ENCODE measurements at places on chromosomes 1 and 21.

DNA sequence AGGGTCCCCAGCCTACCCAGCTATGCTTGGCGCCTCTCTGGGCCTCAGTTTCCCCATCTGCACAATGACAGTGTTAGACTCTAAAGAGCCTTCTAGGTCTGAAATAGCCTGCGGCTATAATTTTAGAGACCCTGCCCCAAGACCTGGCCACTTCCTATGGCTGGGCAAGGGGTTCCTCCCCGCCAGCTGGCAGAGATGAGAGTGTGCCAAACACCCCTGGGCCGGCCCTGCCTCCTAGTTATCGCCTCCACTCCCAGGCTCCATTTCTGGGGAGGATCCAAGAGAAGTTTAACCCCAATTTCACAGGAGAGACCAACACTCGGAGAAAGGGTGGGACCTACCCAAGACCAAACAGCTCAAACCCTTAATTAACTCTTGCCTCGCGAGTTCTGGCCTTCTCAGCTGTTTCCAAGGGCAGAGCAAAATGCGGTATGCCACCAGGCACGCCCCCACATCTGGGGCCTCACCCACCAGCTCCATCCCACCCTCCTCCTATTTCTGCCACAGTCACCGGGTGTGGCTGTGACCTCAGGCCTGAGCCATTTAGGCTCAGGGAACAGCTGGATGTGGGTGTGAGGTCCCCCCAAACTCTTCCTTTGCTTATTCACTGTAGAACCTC lies 35.7 kb downstream of the TTC39A start:
- no peak for DNase-seq

- DNase-seq = no peak
Observed at GRCh38 chr1:245197121-245197520, 42.3 kb downstream of the KIF26B start.

DNA sequence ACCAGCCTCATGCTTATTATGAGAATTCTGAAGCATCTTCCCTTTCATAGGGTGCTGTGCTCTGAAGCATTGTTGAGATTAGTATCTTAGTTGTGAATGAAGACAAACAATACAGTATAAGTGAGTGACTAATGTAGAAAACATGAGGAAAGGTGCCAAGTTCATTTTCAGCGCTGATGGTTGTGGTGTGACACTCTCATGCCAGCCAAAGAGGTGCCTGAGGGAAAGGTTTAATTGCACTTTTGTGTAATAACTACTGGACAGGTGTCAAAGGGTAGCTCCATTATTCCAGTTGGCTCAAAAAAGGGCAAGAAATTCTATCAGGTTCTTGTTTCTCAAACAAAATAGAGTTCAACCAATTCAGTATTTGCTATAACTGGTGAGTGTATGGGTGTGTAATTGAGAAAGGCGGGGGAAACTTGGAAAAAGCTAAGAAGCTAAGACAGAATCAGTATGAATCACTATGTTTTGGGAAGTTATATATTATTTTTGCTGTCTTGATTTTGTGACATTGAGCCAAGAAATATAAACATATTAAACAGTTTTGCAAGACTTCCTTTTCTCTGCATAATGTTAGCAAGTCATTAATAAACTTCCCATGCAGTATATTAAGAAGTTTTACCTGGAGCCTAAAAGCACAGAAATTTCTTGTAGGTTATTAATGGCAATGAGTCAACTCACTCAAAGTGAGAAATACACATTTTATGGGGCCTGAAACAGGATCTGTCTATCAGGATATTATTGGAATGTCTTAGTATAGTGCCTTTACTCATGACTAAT lies 31.8 kb downstream of the KCNK2 start:
- DNase-seq = no peak

DNA sequence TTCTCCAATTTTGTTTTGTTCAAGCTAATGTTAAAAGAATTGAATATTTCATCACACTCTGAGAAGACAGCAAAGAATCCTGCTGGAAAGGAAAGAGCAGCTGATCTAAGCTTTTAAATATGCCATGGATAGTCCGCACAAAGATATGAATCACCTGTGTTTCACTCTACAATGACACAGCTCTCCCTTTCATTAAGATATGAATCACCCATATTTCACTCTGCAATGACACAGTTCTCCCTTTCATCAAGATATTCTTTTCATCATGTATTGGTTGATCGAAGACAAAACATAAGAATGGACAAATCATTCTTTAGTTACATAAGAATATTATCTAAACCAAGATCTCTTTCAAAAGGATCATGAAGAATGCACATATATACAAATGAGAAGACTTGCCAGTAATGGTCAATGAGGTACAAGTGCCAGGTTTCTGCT lies 367.3 kb downstream of the SMYD3 start:
- no peak for DNase-seq

- no peak for DNase-seq
Observed at GRCh38 chr1:193479187-193479586, 292.8 kb upstream of the B3GALT2 start.

- no peak for DNase-seq
Observed at GRCh38 chr1:157363660-157364140, 188.6 kb downstream of the FCRL5 start.

DNA sequence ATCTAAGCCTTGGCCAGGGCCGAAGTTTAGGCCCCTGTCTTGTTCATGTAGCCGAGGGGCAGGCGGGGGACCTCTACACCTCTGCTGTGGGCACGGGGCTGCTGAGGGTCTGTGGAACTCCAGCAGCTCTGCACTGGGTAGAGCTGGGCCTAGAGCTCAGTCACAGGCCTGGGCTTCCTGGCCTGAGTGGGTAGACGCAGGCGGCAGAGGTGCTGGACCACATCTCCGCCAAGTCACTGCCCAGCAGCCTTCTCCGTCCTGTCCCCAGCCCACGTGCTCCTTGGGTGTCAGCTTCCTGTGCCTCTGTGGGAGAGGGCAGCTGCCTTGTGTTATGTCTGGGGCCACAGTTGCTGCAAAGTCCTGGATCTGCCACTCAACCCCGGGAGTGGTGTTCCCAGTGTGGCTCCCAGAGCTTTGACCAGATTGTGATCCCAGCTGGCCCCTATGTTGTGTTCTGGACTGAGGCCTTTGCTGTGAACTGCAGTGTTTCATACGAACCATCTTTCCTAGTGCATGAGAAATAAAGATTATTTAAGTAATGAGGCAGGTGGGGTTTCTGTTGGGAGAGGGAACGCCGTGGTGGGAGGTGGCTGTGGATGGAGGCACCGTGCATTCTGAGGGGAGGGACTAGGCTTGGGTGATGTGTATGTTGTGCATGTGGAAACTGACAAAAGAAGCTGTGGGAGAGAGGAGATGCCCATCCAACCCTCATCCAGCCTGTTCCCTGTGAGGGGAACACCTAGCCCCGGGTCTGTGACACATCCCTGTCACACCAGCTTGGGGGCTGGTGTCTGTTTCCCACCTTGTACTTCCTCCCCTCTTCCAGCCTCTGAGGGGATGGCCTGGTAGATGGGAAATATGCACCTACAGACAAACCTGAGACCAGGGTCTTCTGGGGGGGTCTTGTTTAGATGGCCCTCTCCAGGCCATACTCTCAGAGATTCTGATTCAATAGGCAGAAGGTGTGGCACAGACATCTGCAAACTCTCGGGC lies 12.2 kb downstream of the AMPD2 start:
- no peak for DNase-seq

GRCh38 chr1:88661188-88661587 lies 22.9 kb upstream of the PKN2 start:
- no peak for DNase-seq

DNA sequence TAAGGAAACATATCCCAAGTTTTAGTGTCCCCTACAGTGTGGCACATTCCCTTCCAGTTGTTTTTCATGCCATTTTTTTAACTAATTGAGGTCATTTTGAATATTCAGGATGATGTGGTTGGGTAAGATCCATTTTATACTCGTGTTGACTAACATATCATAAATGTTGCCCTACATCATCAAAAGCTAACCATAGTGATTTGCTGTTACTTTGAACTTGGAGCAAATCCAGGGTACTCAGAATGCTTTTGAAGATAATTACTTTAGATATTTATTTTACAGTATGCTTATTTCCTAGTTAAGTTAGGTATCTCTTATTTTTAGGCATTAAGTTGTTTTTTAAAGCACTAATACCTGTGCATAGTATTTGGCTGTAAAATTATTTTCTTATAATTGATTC lies 57.8 kb downstream of the DYRK1A start:
- DNase-seq = no peak

DNA sequence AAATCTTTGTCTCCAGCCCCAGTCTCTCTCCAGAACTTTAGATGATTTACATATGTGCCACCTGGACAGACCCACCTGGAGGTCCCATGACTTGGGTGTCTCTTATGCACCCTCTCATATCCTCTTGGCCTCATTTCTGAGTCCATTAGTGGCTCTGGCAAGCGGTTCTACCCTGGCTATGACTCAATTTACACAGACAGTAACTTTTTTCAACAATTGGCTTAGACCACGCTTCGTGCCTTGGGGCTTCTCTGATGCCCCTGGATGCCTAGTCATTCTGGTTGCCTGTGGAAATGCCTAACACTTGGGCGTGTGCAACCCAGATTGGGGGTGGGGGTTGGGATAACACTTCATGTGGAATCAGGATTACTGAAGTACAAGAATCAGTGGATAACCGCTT lies 57.1 kb upstream of the GADD45A start:
- DNase-seq = no peak

- DNase-seq = no peak
Observed at GRCh38 chr1:197304638-197305200, 36.7 kb downstream of the CRB1 start.

- no peak for DNase-seq
Observed at GRCh38 chr1:87765681-87766070, 437.0 kb downstream of the LMO4 start.

DNA sequence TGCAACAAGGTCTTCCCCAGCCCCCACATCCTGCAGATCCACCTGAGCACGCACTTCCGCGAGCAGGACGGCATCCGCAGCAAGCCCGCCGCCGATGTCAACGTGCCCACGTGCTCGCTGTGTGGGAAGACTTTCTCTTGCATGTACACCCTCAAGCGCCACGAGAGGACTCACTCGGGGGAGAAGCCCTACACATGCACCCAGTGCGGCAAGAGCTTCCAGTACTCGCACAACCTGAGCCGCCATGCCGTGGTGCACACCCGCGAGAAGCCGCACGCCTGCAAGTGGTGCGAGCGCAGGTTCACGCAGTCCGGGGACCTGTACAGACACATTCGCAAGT lies 3.8 kb downstream of the ZBTB18 start:
- DNase-seq = no peak

DNA sequence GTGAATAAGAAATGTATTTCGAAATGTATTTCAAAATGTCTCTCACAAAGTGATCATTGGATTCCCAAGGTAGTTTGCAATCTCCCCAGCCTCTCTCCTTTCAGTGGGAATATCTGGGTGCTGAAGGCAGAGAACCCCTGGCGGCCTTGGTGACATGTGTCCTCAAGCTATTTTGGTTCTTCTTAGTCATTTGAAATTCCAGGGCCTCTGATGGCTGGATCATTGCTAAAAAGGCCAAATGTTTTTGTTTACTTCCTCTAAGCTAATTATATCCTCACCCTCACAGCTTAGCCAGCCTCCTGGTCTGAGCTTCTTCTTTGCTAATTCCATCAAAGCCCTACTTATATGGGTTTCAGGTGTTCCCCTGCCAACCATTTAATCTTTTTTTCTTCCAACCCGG lies 71.2 kb downstream of the LRRC40 start:
- no peak for DNase-seq

DNA sequence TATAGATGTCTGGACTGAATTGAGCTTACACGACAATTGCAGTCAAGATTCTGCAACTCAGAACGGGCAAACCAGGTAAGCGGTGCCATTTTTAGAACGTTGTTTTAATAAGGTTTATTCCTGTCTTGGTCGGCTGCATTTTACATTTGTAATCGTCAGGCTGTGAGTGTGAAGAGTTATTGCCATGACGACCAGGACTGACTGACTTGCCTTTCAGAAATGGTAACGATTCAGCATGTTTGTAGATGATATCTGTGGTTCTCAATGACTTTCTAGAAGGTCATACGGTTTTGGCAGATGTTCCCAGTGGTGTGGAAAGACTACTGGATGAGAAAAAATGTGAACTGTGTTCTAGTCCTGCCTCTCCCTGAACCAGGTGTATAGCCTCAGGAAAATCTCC lies 271.3 kb upstream of the B3GALT2 start:
- DNase-seq = no peak

Data from iPS DF 6.9 (cell line).